ENCODE measurements at places on chromosomes 7 and 10.

DNA sequence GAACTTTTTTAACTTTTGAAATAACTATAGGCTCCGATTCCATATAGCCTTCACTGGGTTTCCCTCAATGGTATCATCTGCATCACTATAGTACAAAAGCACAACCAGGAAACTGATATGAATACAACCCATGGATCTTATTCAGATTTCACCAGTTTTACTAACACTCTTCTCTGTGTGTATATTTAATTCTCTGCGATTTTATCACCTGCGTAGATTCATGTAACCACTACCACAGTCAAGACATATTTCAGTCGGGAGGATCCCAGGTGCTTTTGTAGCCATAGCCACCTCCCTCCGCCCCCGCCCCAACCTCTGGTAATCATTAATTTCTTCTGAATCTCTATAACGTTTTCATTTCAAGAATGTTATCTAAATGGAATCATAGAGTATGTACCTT, 82.8 kb upstream of the C7orf33 start:
- no peak for DNase-seq

DNA sequence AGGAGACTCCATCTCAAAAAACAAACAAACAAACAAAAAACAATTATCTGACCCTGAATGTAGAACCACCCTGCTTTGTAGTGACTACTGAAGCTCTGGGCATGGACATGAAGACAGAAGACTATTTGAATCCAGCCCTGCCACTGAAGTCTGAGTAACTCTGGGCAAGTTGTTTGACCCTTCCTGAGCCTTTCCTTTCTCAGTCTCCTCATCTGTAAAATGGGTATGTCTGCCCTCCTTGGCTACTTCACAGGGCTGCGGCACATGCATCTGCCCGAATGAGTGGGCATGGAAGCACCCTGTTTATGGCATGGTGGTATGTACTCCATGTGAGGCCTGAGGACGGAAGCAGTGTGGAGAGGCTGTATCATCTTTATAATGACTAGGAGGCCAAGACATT, 22.2 kb upstream of the MALSU1 start:
- DNase-seq, result no peak

GRCh38 chr7:76074306-76074971, 26.5 kb downstream of the MDH2 start:
- DNase-seq, result no peak

DNA sequence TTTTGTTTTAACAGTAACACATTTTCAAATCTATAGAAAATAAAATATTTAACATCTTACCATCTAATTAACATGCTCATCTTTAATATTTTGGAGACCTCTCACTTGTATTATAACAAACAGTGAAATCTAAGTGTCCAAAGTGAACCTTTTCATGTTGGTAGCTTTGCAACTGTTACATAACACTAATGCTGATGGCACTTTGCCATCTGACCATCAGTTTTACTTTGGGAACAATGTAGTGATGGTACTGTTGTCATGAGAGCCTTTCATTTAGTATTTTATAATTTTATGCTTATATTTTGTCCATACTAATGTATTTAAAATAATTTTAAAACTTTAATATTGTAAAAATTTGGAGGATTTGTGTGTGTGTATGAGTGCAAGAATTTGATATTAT, 1017.0 kb upstream of the KCND2 start:
- no peak for DNase-seq

DNA sequence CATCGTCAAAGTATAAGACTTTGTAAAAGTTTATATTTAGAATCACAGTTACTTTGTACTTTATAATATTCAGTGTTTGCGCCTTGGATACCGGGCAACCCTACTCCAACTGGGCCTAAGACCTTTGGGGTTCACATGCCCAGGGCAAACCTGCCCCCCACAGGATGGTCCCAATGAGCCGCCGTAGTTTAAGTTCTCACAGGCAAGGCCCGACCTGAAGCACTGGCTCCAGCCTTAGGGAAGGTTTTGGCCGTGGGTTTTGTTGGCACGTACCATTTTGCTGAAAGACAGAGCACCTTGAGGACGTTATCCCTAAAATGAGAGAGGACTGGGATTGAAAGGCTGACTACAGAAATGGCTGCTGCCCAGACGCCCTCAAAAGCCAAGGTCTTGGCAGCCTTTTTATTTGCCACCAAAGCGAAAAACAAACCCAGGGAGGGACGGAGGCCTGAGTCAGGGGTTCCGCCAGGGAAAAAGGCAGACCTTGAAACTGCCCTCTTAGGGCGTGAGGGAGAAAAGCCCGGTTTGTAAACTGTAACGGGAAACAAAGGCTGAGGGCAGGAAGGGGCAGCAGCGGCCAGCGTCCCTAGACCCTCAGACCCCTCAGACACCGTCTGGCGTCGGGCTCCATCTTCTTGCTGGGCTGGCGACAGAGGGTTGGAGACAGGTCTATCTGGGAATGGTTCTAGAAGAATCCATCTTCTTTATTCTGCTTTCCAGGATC, at the start of gene CCDC172:
CCDC172 (plus strand) TSS at position 222 of the 724 bp plus-strand sequence. CDS start 564 bp downstream, outside the sequence.
- no peak for DNase-seq

- no peak for DNase-seq
These were observed 63.0 kb downstream of the PIP4K2A start for GRCh38 chr10:22651276-22651980.

- no peak for DNase-seq
These were observed 126.5 kb upstream of the GAD2 start for GRCh38 chr10:26090026-26090425.

DNA sequence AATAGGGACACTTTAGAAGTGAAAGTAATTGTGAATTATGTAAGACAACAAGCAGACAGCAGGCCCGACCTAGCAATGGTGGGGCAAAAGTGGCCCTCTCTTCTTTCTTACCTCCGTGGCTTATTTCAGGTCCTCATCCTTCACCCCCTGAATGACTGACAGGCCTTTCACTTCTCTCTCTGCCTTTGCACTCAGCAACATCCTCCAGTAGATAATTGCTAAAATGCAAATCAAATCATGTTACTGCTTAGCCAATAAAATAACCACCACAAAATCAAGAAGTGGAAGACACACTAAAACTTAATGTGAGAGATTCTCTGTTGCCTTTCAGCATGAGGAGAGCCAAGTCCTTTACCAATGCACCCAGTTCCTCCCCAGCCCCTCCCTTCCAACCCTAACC, 274.6 kb upstream of the ZNF32 start:
- no peak for DNase-seq

GRCh38 chr7:70893422-70893821, 238.5 kb upstream of the GALNT17 start:
- no peak for DNase-seq

Data from ACHN (cell line).